ENCODE measurements at places on chromosomes 1 and 21. TPM values are rescaled to one million over a fixed set of nuclear protein-coding genes. Genes with fewer than 3 reads are reported as not detected.

The MCOLN2 gene
- total RNA-seq = 9.6 TPM

The TCP10L gene
- total RNA-seq = not detected

- DNase-seq = no peak
Measured at GRCh38 chr21:42698733-42699132, 45.3 kb downstream of the PDE9A start.

DNA sequence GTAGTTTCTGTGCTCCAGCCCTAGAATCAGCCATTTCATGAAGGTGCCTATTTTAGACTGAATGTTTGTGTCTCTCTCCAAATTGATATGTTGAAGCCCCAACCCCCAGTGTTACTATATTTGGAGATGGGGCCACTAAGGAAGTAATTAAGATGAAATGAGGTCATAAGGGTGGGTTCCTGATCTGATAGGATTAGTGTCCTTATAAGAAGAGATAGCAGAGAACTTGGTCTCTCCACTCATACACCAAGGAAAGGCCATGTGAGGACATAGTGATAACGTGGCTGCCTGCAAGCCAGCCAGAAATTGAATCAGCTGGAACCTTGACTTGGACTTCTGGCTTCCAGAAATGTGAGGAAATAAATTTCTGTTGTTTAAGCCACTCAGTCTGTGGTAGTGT is 12.3 kb downstream of the RAVER2 start:
- DNase-seq = no peak

DNA sequence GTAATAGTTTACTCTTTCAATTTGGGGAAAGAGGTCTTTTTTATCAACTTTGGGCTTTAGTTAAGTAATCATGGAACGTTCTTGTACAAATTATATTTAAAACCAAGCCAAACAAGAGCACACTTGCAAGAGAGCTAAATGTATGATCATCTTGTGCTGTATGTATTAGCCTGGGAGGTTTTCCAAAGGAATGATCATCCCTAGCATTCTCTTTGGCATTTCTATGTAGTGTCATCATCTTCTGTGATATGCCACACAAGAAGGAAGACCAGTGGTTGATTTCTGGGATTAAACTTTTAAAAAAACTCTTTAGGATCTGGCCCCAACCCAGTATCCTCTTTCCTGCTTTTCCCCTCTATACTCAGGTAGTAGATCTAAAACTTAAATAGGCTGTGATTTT is 38.4 kb upstream of the KCNQ4 start:
- DNase-seq = no peak

Data from M059J (cell line).